Forelimb muscle (tissue), 1 donor: ENCODE measurements at places on chromosomes 3 and 15.

GRCh38 chr3:47323431-47324277, 40.9 kb downstream of the KLHL18 start:
- DNase-seq, result no peak

- no peak for DNase-seq
These were observed 135.7 kb upstream of the LRRFIP2 start for GRCh38 chr3:37309921-37310665.

- no peak for DNase-seq
These were observed 943.9 kb downstream of the ROBO1 start for GRCh38 chr3:78823859-78824258.

DNA sequence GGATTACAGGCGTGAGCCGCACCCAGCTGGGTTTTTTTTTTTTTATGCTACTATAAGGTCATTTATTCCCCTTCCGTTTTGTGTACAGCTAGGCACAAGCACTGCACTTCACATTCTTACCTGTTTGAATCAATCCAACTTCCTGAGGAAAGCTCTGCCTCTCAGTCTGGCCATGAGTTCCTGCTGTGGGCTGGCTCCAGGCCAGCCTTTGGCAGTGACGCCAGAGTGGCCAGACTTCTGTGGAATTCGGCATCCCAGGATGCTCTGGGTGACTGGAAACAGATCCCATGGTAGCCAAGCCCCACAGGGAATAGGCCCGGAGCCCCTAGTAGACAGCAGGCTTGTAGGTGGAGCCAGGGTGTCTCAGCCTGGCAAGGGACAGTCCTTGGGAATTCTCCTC, 21.5 kb upstream of the TIMP4 start:
- DNase-seq, result no peak

- no peak for DNase-seq
These were observed 311.0 kb downstream of the MCTP2 start for GRCh38 chr15:94542391-94542790.

DNA sequence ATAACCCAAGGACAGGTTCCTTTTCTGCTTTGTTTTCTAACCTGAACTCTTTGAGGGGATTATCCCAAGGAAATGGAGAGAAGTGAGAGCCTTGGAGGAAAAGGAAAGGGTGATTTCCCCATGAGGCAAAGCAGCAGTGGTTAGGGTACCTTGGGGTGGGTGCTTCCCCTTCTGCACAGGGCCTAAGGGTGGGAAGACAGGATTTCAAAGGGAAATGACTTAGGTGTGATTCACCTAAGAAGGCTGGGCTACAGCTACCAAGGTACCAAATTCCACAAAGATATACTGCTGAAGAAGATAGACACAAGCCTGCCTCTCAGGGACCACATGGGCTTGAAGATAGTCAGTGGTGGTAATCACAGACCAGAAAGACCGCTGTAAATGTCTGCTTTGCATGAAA, 325.3 kb upstream of the DPH6 start:
- DNase-seq, result no peak

- no peak for DNase-seq
These were observed 48.5 kb downstream of the AMOTL2 start for GRCh38 chr3:134325706-134326105.

- no peak for DNase-seq
These were observed 100.2 kb downstream of the FMN1 start for GRCh38 chr15:33094336-33094735.

DNA sequence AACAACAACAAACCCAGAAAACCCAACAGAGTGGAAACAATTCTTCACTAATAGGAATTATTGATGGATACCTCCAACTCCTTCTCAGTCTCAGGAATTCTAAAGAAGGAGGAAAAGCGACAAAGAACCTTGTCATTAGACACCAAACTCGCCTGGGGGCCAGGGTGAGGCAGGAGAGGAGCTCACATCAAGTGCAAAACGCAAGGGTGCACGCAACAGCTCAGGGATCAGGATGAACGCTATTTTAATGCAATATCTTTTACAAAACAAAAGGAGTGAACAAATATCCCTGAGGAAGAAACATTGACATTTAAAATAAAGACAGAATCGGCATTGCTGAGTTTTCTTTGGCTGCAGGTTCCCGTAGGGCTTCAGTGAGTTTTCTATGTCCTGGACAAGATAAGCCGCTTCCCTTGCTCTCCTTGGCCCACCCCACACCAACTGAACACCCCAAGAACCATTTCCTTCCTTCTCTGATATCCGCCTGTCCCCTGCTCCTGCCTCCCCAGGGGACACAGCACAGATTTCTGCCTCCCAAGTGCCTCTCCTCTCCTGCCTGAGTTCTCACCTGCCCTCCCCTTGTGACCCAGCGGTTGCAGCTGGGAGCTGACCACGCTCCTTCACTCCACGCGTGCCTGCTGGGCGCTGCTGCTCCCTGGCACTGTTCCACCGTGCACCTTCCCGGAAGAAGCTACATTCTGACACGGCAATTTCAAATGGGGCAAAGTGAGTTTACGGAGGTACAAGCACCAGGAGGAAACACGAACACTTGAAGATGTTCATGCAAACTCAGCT, 63.0 kb downstream of the ATP10A start:
- DNase-seq, result no peak

DNA sequence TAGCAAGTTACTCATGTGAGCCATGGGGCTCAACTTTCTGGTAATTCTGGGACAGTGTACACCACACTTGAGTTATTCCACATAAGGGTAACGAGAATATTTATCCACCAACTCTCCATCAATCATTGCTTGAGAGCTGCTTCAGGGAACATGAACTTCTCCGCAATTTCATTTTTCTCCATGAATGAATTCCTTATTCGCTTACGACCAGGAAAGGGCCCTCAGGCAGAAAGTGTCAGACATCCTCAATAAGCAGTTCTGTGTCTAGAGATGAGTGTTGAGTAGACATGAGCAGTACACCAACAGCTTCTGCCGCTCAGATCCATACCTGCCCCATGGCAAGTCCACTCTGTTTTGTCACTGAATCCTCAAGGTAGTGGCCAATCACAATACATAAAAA, 24.8 kb upstream of the IQCF2 start:
- DNase-seq, result no peak

GRCh38 chr3:152849996-152850578, 15.2 kb downstream of the P2RY1 start:
- no peak for DNase-seq

GRCh38 chr15:77519540-77519939, 98.9 kb downstream of the HMG20A start:
- DNase-seq, result no peak

DNA sequence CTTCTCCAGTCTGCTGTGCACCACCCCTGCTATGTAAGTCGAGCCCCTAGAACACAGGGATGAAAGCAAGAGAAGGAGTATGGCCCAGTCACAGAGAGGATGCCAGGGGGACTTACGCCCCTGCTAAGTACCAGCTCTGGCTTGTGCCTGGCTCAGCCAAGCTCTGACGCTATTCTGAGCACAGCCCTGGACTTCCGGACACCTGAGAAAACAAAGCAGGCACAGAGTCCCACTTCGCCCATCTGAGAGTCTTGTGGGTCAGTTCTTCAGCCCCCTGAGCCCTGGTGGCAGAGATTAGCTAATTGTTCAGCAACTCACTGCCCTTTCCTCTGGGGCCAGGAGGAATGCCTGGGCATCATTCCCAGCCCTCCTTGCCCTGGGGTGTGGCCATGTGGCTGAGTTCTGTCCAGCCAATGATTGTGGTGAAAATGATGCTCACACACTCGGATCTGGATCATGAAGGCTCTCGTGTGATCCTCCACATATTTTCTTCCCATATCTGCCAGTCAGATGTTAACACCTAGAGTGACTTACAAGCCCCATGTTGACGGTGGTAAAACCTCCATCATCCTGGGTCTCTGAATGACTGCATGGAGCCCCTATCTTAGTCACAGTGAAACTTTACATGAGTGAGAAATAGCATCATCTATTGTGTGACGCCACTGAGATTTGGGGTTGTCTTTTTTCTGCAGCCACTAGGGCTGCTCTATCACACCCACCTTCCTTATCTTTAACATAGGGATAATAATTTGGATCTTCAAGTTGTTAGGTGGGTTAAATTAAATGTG, 105.7 kb downstream of the TPRA1 start:
- DNase-seq, result no peak

DNA sequence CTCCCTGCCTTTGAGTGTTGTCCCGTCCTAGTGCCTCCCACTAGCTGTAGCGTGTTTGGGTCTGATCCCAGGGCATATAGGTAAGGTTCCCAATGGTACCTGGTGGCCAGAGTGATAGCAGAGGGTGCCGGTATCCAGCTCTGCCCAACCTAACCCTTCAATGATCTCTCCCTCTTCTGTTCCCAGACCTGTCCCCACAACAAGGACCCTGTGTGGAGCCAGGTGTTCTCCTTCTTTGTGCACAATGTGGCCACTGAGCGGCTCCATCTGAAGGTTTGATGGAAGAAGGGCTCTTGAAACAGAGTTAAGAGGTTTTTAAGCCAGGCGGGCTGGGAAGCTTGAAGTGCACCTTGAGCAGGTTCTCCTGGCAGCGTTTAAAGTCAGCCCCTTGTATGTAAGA, 35.5 kb downstream of the ESYT3 start:
- no peak for DNase-seq

GRCh38 chr3:187702507-187703033, at the start of gene RTP2:
Gene RTP2, minus strand, starts transcription at chr3:187702557. Its CDS starts 429 bp downstream, at chr3:187702128.
- DNase-seq, result no peak

- DNase-seq, result no peak
These were observed 104.5 kb downstream of the CHRNA7 start for GRCh38 chr15:32134842-32135241.

GRCh38 chr15:85672332-85673084, 122.2 kb downstream of the KLHL25 start:
- DNase-seq, result no peak

- DNase-seq, result peak; percentile 8
These were observed at the start of gene ZBTB20 for GRCh38 chr3:115146418-115147328. Gene ZBTB20, minus strand, starts transcription at chr3:115147288.

GRCh38 chr3:191282251-191283185, 46.7 kb upstream of the CCDC50 start:
- no peak for DNase-seq

- DNase-seq, result no peak
These were observed 86.8 kb upstream of the PSMD6 start for GRCh38 chr3:64110071-64110470.

DNA sequence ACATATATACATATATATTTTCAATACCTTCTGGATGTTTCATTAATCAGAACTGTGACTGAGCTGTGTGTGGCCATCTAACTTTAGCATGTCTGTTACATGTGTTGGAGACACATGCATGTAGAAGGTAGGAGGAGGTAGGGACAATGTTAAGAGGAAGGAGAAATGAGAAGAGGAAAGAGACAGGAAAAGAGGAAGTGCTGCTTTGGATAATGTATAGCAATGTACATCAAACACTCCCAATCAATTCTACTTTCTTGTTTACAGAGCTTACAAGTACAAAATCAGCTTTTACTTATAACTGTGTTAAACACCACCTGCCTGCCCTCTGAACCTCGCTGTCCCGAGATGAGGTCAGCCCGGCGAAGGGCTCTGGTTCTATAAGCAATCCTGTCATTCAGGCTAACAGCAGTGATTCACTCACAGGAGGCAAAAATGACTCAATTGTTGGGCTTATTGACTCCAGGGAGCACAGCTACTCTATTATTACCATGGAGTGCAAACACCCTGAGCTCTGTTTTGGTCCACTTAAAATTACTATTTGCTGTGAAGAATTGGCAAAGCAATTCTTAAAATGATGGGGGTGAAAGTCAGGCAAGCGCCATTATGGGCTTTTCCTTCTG, 188.9 kb downstream of the MEIS2 start:
- DNase-seq, result no peak

- no peak for DNase-seq
These were observed 404.8 kb upstream of the ATP11B start for GRCh38 chr3:182388506-182388905.

DNA sequence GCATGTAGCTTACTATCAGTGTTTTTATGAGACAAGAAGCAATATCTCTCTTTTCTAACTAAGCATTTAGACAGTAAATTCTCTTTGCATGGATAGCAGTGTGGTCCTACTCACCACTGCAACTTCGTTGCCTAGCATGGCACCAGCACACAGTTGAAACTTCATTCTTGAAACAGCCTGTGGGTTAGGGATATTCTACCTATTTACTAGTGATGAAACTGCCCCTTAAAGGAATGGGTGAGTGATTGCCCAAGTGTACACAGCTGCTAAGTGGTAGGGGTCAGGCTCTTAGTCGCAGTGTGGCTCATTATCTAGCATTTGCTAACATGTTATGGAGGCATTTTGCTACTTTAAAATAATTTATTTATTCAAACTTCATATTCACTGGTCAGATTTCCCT, 78.4 kb downstream of the CHL1 start:
- DNase-seq, result no peak

- no peak for DNase-seq
These were observed 148.7 kb downstream of the RORA start for GRCh38 chr15:61080221-61081026.

- DNase-seq, result no peak
These were observed 787.7 kb downstream of the MCTP2 start for GRCh38 chr15:95018888-95019545.

DNA sequence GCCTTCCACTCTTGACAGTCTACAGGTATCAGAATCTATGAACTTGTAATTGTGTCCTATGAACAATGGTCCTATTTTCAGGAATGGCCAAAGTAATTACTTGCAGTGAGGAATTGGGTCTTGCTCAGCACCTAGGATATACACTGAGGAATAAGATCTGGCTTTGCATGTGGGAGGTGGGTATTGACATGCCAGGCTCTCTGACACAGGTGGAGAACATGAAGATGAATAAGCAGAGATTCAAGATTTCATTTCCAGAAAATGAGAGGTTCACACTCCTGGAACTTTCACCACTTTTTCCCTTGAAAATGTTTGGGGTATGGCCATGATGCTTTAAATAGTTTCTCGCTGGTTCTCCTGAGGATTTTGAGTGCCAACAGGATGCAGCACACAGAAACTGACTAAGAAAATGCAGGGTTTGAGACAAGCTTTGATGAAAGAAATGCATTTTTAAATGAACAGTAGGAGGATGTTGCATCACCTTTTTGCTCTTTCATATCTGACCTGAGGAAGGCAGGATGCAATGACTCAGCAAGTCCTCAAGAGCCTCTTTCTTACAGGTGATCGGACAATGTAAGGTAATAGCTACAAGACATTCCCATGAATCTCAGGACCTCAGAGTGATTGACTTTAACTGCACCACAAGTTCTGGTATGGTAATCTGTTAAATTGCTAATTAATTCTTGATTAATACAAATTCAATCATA, 3.7 kb downstream of the HRG start:
- DNase-seq, result no peak

- DNase-seq, result no peak
These were observed 3.5 kb upstream of the PCSK6 start for GRCh38 chr15:101492766-101493692.
